CD4-positive, alpha-beta T cell treated with Interleukin-4 for 4 hours (primary cell): ENCODE measurements at places on chromosomes 11 and 22.

GRCh38 chr22:47315862-47316419, 553.5 kb downstream of the TBC1D22A start:
- no peak for DNase-seq

GRCh38 chr11:111913031-111913861, 712 bp downstream of the HSPB2 start:
- no peak for DNase-seq

DNA sequence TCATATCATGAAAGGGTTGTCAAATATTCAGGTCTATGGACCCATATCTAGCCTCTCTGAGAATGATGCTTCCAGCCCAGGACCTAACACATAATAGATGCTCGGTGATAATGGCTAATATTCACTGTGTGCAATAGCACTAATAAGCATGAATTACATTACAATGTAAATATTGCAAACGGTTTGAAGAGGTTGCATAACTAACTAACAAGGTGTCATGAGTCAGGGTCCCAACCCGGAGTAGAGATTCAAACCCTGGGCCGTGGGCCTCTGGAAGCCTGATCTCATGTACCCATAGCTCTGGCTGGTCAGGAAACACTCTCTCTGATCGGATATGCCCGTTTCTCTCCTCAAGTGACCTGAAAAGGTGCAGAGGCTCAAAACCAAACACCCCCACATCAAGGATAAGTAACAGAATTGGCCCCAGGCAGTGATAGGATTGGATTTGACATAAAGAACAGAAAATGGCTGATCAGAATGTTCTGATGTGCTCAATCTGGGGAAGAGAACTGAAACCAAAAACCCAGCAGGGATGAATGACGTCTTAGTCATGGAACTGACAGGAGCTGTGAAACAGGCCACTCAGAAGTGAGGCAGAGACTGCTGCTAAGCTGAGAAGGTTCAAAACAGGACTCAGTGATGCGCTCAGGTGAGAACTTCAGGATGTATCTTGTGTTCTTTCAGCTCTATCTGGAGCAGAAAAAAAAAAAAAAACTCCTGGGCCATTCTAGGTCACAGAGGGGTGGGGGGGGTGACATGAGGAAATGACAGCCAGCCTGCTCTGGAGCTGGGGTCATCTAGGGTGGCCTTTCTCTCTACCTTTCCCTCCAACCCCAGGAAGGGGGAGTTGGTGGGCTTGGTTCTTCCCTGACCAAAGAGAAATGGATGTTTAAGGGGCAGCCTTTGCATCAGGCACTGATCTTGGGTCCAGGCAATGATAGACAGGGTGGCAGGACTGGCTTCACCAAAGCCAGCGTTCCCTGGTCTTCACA, 6.6 kb upstream of the KCTD17 start:
- DNase-seq, result no peak

GRCh38 chr22:33166206-33166605, 108.0 kb upstream of the SYN3 start:
- DNase-seq, result no peak

- DNase-seq, result no peak
Observed at GRCh38 chr22:36563444-36563843, 34.5 kb upstream of the EIF3D start.

DNA sequence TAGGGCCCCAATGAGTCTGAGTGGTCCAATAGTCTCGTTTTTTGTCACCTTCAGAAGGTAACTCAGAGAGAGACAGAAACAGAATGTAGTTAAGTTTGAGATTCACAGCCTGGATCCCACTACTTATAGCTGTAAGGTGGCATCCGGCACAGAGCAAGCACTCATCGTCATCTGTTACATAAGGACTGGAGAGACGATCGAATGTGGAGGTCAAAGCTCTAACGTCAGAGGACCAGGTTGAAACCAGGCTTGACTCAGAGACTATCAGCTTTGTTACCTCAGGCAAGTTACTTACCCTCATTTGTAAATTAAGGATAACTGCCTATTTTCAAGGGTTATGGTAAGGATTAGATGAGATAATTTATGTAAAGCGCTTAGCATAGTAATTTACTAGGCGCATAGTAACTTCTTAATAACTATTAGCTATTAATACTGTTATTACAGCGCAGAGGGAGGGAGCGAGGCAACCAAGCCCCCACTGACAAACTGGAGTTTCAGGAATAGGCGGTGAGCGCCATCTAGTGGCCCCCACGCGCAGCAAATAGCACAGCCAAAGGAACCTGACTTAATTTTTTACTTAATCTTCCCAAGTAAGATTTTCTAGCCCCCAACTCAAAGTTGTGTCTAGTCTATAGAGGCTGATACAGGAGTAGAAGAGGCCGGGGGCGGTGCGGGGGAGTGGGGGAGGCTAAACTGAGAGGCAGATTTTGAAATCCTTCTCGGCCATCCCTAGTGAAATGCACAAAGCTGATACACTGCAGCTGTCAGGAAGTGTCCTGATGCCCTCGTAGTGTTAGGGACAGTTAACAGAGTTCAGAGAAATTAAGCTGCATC, 29.0 kb upstream of the API5 start:
- peak; percentile 27 for DNase-seq

DNA sequence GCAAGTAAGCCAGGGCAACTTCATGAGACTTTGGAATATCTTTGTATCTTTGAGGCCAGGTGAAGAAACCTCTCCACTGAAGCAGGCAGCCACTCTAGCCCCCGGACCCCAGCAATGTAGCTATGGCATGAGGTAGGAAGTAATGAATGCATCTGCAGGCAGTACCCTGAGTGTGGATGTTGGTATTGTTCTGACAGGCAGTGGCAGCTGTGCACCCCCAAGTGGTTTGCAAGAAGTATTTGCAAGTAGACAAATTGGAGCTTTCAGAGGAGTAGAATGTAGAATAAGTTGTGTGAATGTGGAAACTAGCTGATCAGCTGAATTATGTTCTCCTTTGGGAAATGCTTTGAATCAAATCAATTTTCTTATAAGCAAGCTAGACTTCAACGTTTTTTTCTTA, 194.4 kb upstream of the PGR start:
- no peak for DNase-seq

GRCh38 chr11:46451759-46452158, 60.2 kb upstream of the CHRM4 start:
- no peak for DNase-seq
